Stimulated activated CD8-positive, alpha-beta memory T cell treated with anti-CD3 and anti-CD28 coated beads, Interleukin-15, amount 100 ng/mL, for 1 hour (primary cell): ENCODE measurements at places on chromosomes 2 and 18.

DNA sequence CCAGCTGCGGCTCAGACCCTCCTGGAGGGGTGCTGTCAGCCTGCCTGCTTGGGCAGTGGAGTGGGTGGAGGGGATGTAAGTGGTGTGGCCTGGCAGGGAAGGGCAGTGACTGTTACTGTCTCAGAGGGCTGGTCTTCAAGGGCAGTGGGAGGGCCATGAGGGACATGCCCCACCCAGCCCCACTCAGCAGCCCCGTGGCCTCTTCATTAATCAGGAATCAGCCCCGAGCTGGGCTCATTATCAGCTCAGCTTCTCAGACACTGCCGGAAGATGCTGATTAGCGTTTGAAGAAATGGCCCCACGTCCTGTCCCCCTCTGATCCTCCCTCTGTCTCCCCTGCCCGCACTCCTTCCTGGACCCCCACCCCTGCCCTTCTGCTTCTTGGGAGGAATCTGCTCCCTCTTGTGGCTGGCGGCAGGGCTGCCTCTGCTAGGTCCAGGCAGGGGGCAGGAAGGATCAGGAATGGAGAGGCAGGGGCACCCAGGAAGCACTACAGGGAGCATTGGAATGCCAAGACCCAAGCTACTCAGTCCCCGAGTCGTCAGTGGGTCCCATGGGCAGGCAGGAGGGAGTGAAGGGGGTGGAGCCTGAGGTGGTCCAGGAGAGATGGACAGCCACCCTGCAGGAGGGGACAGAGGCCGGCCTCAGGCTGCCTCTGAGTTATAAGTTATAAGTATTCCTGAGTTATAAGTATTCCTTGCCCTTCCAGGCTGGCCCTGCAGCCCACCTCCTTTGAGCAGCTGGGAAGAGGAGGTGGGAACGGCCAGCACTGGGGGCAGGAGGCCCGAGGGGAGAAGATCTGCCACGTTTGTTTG, 7.0 kb downstream of the ASIC4 start:
- no peak for DNase-seq

- no peak for DNase-seq
These were observed 43.6 kb upstream of the MAP2 start for GRCh38 chr2:209380293-209380692.

DNA sequence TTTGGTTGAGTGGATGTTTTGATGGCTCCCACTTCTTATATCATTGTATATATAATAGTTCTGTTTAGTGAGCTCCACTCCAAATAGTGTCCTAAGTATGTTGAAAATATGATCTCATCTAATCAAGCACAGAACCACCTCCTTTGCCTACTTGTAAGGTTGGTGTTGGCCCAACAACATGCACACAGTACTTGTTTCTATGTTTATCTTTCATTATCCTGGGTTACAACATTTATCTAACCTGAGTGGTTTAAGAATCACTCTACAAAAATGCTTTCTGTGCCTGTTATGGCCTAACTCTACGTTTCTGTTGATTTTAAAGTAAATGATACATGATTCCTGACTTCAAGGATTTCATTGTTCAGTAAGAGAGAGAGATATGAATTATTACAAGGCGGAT, 281.9 kb downstream of the FIGN start:
- no peak for DNase-seq

DNA sequence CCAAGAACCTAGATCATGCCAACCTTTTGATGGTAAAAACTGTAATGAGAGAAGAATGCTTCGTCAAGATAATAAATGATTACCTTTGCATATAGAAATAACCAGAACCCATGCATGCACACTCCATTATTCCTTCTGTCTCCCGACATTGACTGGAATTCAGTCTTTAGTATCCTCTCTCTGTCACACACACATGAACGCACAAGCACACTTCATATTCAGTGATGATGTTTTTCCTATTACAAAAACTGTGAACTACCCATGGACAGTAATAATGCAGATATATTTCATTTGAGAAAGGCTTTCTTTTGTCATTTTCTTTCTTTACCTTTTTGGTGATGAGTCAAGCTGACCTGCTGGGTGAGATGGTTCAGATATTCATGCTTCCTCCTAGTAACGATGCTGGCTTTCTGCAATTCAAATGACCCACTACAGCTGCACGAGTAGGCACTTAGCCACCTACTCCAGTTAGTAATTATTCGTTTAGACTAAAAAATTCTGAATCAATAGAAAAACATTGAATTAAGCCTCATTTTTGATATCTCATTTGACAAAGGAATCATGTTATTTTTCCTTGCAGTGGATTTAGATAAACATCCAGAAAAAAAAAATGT, 382.2 kb downstream of the TGIF1 start:
- DNase-seq: no peak

GRCh38 chr2:113709022-113709421, 47.4 kb downstream of the SLC35F5 start:
- no peak for DNase-seq
